Endothelial cell of coronary artery (primary cell): ENCODE measurements at places on chromosomes 7 and 10. TPM values are rescaled to one million over a fixed set of nuclear protein-coding genes. Genes with fewer than 3 reads are reported as not detected.

Gene AZGP1
- not detected in 2 replicates for total RNA-seq

Gene MUC12
- not detected in 2 replicates for total RNA-seq

Gene BLOC1S2
- total RNA-seq = 44.0 and 53.5 TPM in 2 replicates

Gene P4HA1
- total RNA-seq = 57.9 and 284 TPM in 2 replicates
